ENCODE measurements at places on chromosomes 11 and 22.

- no peak for DNase-seq
These were observed 126.5 kb downstream of the RASSF10 start for GRCh38 chr11:13135385-13136271.

- no peak for DNase-seq
These were observed 229.0 kb upstream of the ZC3H12C start for GRCh38 chr11:109864151-109864661.

DNA sequence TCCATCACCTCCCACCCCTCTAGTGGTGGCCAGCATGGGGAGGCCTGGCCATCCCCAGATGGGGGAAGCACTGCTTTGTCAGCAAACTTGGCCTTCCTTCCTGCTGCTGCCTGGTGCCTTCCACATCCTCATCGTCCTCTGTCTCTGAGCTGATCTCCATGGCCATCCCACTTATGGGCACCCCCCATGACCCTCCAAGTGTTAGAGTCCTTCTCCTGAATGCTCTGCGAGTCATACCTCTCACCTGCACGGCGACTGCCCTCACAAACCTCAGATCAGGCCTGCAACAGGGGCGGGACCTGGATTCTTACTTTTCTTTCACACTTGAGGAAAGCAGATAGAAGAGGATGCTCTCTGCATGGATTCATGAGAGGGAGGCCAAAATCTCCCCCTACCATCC, 24.0 kb downstream of the POU2AF1 start:
- no peak for DNase-seq

- no peak for DNase-seq
These were observed 58.6 kb downstream of the DDIAS start for GRCh38 chr11:82959987-82960778.

GRCh38 chr11:2746401-2747247, 46.8 kb upstream of the KCNQ1OT1 start:
- no peak for DNase-seq

DNA sequence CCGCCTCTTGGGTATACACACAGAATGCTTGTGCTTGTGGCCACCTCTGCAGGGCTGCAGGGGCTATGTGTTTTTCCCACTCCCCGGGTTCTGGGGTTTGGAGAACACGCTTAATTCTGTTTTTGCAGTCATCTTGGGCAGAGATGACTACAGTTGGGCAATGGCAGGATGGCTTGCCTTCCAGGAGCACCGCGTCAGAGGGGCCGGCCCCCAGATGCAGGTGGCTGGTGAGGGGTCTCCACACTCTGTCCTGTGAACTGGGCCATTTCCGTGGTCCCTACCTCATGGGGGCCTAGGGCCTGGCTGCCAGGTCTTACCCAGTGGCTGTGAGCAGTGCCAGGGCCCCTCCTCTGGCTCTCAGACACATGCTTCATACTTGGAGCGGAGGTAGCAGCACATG, 68.3 kb downstream of the CTTN start:
- DNase-seq = no peak

GRCh38 chr11:12496181-12497025, 119.0 kb downstream of the PARVA start:
- DNase-seq = no peak

- no peak for DNase-seq
These were observed 772 bp downstream of the SLC25A45 start for GRCh38 chr11:65381716-65382032.

DNA sequence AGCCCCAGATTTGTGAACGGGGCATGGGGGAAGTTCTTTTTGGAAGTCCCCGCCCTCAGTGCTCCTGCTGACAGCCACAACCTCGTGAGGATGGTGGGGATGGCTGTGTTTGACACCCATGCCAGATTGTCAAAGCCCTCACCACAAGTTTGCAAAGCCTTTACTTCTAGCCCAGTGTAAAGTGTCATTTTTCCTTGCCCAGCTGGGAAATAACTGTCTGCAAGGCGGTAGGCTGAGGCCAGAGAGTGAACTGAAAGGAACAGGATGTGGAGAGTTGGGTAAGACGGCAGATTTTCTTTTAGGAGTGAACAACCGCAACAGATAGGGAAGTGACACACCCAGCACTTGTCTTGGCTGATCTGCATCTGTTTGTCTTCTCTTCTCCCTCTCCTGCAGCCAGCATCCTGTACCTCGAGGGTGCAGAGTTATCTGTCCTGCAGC, 13.6 kb downstream of the IL17RA start:
- no peak for DNase-seq

GRCh38 chr11:13745165-13745564, 76.7 kb downstream of the FAR1 start:
- DNase-seq = no peak

- no peak for DNase-seq
These were observed 11.9 kb downstream of the DKK3 start for GRCh38 chr11:11996321-11997048.

DNA sequence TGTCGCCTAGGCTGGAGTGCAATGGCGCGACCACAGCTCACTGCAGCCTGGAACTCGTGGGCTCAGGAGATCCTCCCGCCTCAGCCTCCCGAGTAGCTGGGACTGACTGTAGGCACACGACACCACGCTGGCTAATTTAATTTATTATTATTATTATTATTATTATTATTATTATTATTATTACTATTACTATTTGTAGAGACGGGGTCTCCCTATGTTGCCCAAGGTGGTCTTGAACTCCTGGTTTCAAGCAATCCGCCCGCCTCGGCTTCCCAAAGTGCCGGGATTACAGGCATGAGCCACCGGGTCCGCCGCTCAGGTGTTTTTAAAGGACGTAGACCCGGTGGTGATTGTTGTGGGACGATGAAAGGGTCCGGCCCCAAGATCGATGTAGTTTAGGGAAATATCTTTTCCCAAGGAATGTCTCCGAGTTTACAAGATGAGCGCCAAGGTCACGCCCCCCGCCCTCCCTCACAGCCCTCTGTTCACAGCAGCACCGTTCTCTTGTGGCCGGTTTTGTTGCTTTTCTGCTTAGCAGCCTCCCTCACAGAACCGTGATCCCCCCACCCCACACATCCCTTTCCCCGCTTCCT, 728 bp upstream of the POGLUT3 start:
- no peak for DNase-seq

- no peak for DNase-seq
These were observed 3.1 kb downstream of the SHISAL1 start for GRCh38 chr22:44309647-44310046.

- DNase-seq = no peak
These were observed 2.7 kb downstream of the RBM14 start for GRCh38 chr11:66619080-66619554.

DNA sequence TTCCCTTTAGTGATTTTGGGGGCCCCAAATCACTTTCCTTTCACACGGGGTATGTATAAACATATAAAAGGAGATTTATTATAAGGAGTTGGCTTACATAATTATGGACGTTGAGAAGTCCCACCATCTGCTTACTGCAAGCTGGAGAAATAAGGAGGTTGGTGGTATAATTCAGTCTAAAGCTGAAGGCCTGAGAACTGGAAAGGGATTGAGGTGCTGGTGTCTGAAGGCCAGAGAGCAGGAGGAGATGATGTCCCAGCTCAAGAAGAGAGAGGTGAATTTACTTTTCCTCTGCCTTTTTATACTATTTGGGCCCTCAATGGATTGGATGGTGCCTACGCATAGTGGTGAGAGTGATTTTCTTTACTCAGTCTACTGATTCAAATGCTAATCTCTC, 1.3 kb upstream of the ZNF202 start:
- no peak for DNase-seq

DNA sequence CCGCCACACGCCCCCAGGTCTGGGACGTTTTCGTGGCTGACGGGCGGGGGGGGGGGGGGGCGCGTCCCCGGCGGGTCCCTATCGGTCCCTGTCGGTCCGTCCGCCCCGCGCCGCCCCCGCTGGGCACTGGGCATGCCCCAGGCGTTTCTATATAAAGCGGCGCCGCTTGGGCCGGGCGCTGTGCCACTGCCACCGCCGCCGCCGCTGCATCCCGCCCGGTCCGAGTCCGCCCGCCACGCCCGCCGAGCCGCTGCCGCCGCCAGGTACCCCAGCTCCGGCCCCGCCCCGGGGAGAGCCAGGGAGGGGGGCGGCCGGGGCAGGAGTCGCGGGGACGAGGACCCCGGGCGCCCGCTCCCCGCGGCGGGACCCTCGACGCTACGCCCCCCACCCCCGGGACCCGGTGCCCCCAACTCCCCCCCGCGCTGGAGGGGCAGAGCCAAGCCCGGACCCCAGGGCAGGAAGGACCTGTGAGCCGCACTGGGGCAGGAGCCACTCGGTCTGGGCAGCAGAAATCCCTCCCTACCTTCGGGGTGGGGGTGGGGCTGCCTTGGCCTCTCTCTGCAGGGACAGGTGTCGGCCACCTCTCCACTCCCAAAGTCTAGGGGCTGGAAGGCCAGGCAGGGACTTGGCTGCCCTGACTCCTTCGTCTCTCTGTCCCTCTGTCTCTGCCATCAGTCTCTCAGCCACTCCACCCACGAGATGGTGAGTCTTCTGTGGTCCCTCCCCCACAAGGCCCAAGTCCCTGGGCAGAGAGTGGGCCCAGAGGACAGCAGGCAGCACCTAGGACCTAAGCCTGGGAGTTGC, at the start of gene CARNS1:
Gene CARNS1 (plus strand): TSS at position 178 of the 804 bp plus-strand sequence. CDS start 522 bp downstream, at position 700.
- no peak for DNase-seq

DNA sequence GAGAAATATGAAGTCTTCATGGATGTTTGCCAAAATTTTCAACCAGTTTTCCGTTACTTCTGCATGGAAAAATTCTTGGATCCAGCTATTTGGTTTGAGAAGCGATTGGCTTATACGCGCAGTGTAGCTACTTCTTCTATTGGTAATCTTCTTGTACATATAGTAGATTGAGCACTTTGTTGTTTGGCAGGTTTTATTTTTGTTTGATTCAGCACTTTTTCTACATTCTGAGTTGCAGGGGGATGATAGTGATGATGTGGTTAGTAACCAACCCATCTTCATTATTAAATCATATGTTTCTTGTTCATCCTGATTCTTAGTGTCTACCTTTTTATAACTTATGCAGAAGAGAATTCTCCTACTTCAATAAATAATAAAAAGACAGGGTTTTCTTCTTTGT, 121.6 kb downstream of the C11orf65 start:
- no peak for DNase-seq

- no peak for DNase-seq
These were observed 21.9 kb upstream of the NXPE4 start for GRCh38 chr11:114617157-114618124.

- DNase-seq = no peak
These were observed 133.5 kb downstream of the RBFOX2 start for GRCh38 chr22:35894937-35895708.

DNA sequence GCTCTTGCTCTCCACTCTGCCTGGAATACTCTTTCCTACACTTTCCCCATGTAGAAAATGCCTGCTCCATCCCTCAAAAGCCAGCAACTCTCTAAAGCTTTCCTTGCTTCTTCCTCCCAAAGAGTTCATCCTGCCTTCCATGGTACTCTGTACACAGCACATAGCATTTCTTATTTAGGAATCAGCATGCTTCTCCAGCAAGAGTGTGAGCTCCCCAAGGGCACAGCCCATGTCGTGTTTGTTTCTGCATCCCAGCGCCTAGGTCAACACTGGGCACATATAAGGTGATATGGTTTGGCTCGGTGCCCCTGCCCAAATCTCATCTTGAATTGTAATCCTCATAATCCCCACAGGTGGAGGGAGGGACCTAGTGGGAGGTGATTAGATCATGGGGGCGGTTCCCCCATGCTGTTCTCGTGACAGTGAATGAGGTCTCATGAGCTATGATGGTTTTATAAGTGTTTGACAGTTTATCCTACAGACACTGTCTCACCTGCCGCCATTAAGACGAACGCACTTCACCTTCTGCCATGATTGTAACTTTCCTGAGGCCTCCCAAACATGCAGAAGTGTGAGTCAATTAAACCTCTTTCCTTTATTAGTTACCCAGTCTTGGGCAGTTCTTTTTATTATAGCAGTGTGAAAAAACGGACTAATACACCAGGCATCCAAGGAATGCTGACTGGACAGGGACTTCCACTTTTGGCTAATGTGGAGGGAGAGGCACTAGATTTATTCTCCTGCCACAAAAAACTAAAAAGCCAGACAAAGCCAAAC, 8.2 kb downstream of the VPS37C start:
- DNase-seq = no peak

DNA sequence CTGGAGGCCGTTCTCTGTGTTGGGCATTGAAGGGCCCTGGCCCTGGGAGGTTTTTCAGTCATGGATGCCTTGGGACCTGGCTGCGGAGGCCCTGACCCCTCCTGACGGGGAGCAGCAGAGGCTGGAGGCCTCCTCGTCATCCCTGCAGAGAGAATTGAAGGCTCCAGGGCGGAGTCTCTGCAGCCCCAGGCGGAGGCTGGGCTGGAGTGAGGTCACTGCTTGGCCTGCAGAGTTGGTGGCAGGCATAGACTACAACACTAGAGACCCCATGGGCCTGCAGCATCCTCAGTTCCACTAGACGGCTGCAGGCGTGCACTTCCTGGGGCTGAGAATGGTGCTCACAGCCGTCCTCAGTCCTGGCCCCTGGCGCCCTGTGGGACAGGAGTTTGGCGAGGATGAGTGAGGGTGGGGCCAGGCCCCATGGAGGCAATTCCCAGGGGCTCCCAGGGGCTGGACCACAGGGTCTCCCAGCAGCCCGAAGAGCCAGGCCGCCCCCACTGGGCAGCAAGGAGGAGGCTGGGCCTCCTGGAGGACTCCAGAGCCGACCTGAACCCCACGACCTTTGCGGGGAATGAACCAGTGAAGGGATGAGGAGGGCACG, 1194.9 kb downstream of the BRD1 start:
- DNase-seq = no peak

DNA sequence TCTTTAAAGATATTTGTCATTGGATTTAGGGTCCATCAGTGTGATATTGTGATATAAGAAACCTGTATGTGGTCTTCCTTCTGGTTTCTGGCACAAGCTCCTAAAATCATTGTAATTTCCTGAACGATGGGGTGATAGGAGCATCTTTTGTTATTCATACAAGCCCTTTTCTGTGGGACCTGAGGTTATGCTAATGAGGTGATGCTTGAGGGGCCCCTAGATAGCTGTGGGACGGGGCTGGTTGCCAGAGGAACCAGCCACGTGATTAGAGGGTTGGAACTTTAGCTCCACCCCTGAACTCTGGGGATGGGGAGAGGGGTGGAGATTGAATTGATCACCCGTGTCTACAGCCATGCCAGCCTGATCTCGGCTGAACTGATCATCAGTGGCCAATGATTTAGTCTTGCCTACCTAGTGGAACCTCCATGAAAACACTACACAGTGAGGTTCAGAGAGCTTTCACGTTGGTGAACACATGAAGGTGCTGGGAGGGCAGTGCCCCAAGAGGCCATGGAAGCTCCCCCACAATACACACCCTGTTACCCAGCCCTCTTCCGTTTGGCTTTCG, 62.8 kb downstream of the BCR start:
- peak; percentile 53 for DNase-seq

DNA sequence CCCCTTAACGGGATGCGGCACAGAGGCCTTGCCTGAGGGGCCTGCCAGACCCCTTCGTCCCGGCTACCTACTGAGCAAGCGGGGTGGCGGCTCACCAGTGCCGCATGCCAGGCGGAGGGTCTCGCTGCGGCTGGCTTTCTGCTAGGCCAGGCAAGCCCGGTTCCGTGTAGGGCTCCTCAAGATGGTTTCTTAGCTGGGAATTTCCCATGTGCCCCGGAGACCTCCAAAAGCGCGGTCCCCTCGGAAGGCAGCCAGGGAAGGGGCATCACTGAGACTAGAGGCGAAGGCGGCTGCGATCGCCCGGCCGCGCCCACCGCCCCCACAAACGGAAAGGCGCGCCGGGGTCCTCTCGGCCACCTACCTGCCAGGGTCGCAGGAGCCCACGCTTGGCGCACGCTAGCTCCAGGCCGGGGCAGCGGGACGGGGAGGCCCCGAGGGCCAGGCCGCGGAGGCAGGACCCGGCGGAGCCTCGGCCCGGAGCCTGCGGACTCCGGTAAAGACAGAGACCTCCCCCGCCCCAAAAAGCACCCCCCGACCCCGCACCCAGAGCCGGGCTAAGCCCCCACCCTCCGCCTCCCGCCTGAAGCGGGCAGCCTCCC, 23.8 kb downstream of the MICAL3 start:
- no peak for DNase-seq

Data from activated CD4-positive, alpha-beta T cell treated with anti-CD3 and anti-CD28 coated beads for 1 hour (primary cell).